ENCODE measurements at places on chromosomes 13 and 19. TPM values are rescaled to one million over a fixed set of nuclear protein-coding genes. Genes with fewer than 3 reads are reported as not detected.

The REXO1 gene
- total RNA-seq: 52.1 TPM

The CEACAM1 gene
- 2.4 TPM for total RNA-seq

The POLR2I gene
- total RNA-seq: 174 TPM

The MISP gene
- 5.8 TPM for total RNA-seq

The KLF16 gene
- 79.3 TPM for total RNA-seq

The LILRA1 gene
- not detected for total RNA-seq

The ERICH4 gene
- total RNA-seq: not detected

The ARL11 gene
- not detected for total RNA-seq

The GFY gene
- total RNA-seq: not detected

The CADM4 gene
- total RNA-seq: 2.7 TPM

The LCP1 gene
- 1.5 TPM for total RNA-seq

GRCh38 chr13:114234266-114234644, 442 bp upstream of the CDC16 start:
- peak overlapping the region; percentile 80 for H3K4me3 ChIP-seq
- DNase-seq: no peak
- H3K27me3 ChIP-seq: no peaks in the 10 kb centered on the region
- H3K36me3 ChIP-seq: peaks cover 7% of the 10 kb centered on the region
- 0 out of 2 replicates have a peak, but pooled peaks cover 4% of the 10 kb centered on the region for H3K4me1 ChIP-seq
- H3K27ac ChIP-seq: peak overlapping the region; percentile 75

GRCh38 chr19:23249911-23250649, at the start of gene ZNF724:
ZNF724 (minus strand) TSS chr19:23250394; CDS start chr19:23250242, 152 bp downstream.
- H3K4me3 ChIP-seq: peak within 1 kb of the TSS; percentile 88
- peak; percentile 80 for DNase-seq
- H3K27ac ChIP-seq: peak within 1 kb of the TSS; percentile 87
- no peaks in the 10 kb centered on the region for H3K36me3 ChIP-seq
- H3K27me3 ChIP-seq: no peaks in the 10 kb centered on the region

GRCh38 chr13:95243207-95243606, 58.0 kb downstream of the ABCC4 start:
- H3K27me3 ChIP-seq: no peaks in the 10 kb centered on the region
- no peak overlapping the region for H3K4me3 ChIP-seq
- H3K27ac ChIP-seq: peak overlapping the region; percentile 39
- DNase-seq: no peak
- peaks cover 3% of the 10 kb centered on the region for H3K36me3 ChIP-seq
- H3K4me1 ChIP-seq: peaks cover 10% of the 10 kb centered on the region

DNA sequence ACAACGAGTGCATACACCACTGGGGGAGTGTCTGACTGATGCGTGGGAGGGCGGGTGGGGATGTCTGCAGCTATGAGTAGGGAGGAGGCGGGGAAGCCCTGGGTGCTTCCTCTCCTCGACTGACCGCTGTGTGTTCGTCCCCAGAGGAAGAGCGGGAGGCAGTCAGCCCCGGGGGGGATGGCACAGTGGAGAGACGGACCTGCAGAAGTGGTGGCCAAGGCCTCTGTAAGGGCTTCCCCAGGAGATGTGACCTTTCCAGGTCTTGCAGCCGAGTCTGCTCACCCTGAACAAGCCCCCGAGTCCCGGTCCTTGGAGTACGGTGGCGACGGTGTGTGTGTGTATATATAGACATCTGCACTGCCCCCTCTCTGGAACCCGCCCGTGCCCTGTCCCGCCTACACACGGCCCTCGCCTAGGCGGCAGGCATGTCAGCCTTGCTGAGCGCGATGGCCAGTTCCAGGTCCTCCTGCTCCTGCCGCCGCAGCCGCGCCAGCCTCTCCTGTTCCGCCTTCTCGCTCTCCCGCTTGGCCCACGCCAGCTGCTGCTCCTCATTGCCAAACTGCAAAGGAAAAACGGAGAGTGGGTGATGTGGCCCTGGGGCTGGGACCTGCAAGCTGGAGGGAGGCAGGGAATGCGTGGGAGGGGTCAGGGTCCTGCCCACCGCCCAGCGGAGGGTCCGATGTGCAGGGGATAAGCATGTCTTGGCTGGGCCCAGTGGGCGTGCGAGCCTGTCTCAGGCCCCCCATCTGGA, 30.8 kb downstream of the KLF2 start:
- no peaks in the 10 kb centered on the region for H3K4me1 ChIP-seq
- no peak for DNase-seq
- H3K27me3 ChIP-seq: no peaks in the 10 kb centered on the region
- H3K4me3 ChIP-seq: no peak overlapping the region
- H3K36me3 ChIP-seq: no peaks in the 10 kb centered on the region

GRCh38 chr13:59259165-59260000, 904.3 kb downstream of the DIAPH3 start:
- no peaks in the 10 kb centered on the region for H3K27me3 ChIP-seq
- no peak for DNase-seq
- H3K4me3 ChIP-seq: no peak overlapping the region
- no peaks in the 10 kb centered on the region for H3K4me1 ChIP-seq

DNA sequence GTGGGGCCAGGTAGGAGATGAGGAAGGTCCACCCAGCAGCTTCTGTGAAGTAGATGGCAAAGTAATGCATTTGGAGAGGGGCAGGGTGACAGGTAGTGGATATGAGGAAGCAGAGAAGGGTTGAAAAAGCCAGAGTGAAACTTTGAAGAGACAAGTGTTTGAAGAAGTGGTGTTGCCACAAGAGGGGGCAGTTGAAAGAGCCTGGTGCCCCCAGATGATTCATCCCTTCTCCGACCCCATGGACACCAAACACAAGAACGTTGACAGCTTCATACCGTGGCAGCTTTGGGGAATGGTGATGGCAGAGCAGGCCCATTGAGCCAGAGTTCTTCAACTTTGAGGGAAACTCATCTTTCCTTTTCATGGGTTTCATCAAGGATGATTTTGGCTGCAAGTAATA, 19.9 kb downstream of the IFNL3 start:
- H3K27me3 ChIP-seq: peaks cover 13% of the 10 kb centered on the region
- no peaks in the 10 kb centered on the region for H3K36me3 ChIP-seq

DNA sequence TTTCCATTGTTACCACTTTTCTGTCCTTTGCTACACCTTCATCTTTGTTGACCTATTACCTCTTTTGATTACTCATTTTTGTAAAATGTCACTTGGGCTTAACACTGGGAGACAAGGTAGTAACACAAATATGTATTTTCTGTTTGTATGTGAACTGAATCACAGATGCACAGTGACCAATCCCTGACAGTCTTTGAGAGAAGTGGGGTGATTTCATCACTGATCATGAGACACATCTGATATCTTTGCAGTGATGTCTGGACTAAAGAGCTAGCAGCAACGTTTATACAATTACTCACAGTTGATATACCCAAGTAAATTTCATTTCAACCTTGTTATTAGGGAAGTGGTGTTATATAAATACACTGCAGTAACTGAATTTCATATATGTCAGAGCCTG, 1397.4 kb upstream of the SPRY2 start:
- H3K36me3 ChIP-seq: no peaks in the 10 kb centered on the region
- H3K27me3 ChIP-seq: no peaks in the 10 kb centered on the region
- H3K27ac ChIP-seq: no peak overlapping the region
- H3K4me1 ChIP-seq: no peaks in the 10 kb centered on the region

DNA sequence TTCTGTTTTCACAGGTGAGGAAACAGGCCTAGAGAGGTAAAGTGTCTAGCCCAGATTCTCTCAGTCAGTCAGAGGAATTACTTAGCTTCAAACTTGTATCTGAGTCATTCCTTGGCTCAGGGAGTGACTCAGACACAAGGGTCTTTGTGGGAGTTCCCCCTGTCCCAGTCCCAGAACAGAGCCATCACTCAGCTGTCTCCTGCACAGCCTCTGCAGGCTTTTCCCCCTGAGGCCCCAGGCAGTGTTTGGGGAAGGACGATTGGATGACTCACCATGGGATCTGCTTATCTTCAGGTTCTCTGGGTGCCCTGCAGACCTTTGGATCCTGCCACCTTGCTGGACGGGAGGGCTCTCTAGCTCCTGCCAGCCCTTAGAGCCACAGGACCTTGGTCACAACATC, 13.2 kb downstream of the ZNF793 start:
- H3K4me1 ChIP-seq: no peaks in the 10 kb centered on the region
- H3K4me3 ChIP-seq: no peak overlapping the region
- DNase-seq: no peak
- no peaks in the 10 kb centered on the region for H3K36me3 ChIP-seq
- no peak overlapping the region for H3K27ac ChIP-seq

DNA sequence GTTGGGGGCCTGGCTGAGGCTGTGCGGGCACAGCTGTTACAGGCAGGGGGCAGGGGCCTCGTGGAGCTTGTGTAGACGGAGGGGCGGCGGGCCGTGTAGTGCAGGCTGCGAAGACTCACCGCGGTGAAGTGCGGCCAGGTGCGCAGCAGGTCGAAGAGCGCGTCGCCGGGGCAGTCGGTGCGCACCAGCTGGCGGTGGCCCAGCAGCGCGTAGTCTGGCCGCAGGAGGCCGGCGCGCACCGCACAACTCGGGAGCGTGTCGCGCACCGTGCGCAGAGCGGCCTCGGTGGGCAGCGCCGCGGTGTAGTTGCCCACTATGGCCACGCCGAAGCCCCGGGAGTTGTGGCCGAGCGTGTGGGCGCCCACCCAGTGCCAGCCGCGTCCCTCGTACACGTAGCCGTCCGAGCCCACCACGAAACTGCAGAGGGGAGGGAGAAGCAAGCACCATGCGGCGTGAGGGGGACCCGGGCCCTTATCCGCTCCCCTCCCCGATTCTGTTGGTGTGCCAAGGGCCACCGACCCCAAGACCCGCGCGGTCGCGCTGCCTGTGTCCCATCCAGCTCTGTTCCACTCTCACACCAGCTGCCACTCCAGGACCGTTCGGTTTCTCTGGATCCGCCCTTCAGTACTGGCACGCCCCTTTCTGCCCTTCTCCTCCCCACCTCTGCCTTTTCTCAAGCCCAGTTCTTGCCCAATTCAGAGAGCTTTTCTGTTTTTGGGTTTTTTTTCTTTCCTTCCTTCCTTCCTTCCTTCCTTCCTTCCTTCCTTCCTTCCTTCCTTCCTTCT, 5.4 kb upstream of the RASAL3 start:
- DNase-seq: no peak
- H3K4me1 ChIP-seq: no peaks in the 10 kb centered on the region
- no peak overlapping the region for H3K27ac ChIP-seq
- no peaks in the 10 kb centered on the region for H3K27me3 ChIP-seq
- no peak overlapping the region for H3K4me3 ChIP-seq
- no peaks in the 10 kb centered on the region for H3K36me3 ChIP-seq

DNA sequence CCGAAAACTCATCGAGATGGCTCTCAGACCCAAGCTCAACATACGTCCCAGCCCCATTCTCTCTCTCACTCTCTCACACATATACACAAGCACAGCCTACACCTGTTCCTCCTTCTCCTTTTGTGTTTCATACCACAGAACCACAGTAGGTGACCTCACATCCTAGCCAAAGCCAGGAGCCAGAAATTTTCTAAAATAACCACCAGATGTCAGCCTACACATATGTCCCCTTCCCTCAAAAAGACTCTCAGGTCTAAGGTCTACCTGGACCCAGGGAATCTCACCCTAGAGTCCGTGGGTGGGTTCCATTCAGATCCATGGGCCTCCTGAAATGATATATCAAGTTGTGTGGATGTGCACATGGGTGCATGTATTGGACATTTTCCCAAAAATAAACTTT, 104.2 kb upstream of the IPO5 start:
- H3K4me1 ChIP-seq: no peaks in the 10 kb centered on the region
- no peak overlapping the region for H3K27ac ChIP-seq
- no peak overlapping the region for H3K4me3 ChIP-seq

- peak overlapping the region; percentile 48 for H3K27ac ChIP-seq
- DNase-seq: peak; percentile 47
- H3K4me1 ChIP-seq: 0 out of 2 replicates have a peak, but pooled peaks cover 3% of the 10 kb centered on the region
- H3K4me3 ChIP-seq: no peak overlapping the region
Measured at GRCh38 chr19:2221250-2221831, 14.8 kb downstream of the PLEKHJ1 start.

GRCh38 chr13:20711301-20712044, 8.0 kb downstream of the IL17D start:
- H3K27ac ChIP-seq: no peak overlapping the region
- no peaks in the 10 kb centered on the region for H3K36me3 ChIP-seq
- no peaks in the 10 kb centered on the region for H3K27me3 ChIP-seq
- peaks cover 6% of the 10 kb centered on the region for H3K4me1 ChIP-seq
- DNase-seq: no peak
- no peak overlapping the region for H3K4me3 ChIP-seq

- no peak overlapping the region for H3K4me3 ChIP-seq
- peaks cover 3% of the 10 kb centered on the region for H3K4me1 ChIP-seq
- DNase-seq: peak; percentile 68
- no peak overlapping the region for H3K27ac ChIP-seq
- H3K36me3 ChIP-seq: no peaks in the 10 kb centered on the region
- no peaks in the 10 kb centered on the region for H3K27me3 ChIP-seq
Measured at GRCh38 chr19:31066385-31066784, 282.9 kb downstream of the TSHZ3 start.

- no peaks in the 10 kb centered on the region for H3K4me1 ChIP-seq
- no peak for DNase-seq
- H3K27me3 ChIP-seq: no peaks in the 10 kb centered on the region
- no peak overlapping the region for H3K27ac ChIP-seq
- H3K36me3 ChIP-seq: no peaks in the 10 kb centered on the region
- no peak overlapping the region for H3K4me3 ChIP-seq
Measured at GRCh38 chr19:7527516-7528191, 5.2 kb downstream of the MCOLN1 start.

- no peak for DNase-seq
- H3K4me3 ChIP-seq: no peak overlapping the region
- H3K4me1 ChIP-seq: no peaks in the 10 kb centered on the region
- no peaks in the 10 kb centered on the region for H3K36me3 ChIP-seq
- no peak overlapping the region for H3K27ac ChIP-seq
Measured at GRCh38 chr19:5081443-5082161, 112.7 kb downstream of the KDM4B start.

DNA sequence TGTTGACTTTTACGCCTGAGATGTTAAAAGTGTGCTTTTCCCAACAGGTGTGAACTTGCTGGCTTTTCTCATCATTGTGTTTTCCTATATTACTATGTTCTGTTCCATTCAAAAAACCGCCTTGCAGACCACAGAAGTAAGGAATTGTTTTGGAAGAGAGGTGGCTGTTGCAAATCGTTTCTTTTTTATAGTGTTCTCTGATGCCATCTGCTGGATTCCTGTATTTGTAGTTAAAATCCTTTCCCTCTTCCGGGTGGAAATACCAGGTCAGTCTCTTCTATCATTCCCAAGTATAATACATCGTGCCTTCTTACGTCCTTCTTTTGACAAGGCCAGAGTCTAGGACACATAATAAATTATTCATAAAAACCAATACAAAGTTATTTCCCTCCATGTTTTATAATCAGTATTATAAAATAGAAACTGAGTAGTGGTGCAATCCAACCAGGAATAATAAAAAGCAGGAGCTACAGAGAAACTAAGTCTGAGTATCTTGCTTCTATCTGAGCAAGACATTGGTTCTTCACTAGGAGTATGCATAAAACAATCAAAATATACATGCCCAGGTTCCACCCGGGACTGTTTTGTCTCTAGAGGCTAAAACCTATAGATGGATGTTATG, 57.9 kb downstream of the RXFP2 start:
- H3K4me3 ChIP-seq: no peak overlapping the region
- no peak for DNase-seq
- H3K27me3 ChIP-seq: no peaks in the 10 kb centered on the region
- H3K4me1 ChIP-seq: no peaks in the 10 kb centered on the region
- no peaks in the 10 kb centered on the region for H3K36me3 ChIP-seq
